H4 (cell line): ENCODE measurements at places on chromosomes 5 and 9. TPM values are rescaled to one million over a fixed set of nuclear protein-coding genes. Genes with fewer than 3 reads are reported as not detected.
A peak's percentile ranks its signal among the peaks of the same experiment; 100 is the strongest.

- no peak for DNase-seq
Measured at GRCh38 chr9:122822938-122823337, 5.5 kb downstream of the PDCL start.

DNA sequence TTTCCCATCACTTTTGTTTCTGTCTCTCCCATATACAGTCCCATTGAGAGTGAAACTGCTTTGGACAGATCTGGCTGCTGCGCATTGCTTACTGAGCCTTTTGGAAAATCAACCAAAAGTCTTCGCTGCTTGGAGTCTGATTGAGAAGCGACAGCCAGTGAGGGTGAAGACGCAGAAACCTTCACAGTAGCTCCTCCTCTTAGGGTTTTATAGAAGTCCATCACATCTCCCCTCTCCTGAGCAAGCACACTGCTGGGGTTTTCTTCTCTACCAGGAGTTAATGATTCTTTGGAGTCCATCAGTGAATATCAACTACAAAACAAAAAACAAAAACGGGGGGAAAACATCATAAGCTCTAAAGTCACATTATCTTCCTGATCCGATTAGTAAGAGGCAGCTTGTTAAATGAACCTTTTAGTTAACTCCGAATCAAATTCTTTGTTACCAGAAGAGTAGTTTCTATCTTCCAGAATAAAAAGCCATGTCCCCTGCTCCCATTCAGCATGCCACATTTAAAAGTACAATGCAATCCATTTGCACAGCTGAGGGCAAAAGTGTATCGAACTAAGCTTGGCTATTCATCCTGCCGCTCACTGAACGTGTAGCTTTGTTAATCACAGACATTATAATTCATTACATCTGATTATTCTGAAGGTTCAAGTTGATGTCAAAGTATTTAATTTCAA, 2.8 kb downstream of the NR3C1 start:
- DNase-seq, result peak; percentile 66

GRCh38 chr9:127968700-127969383, 11.9 kb downstream of the EEIG1 start:
- DNase-seq, result peak; percentile 54

DNA sequence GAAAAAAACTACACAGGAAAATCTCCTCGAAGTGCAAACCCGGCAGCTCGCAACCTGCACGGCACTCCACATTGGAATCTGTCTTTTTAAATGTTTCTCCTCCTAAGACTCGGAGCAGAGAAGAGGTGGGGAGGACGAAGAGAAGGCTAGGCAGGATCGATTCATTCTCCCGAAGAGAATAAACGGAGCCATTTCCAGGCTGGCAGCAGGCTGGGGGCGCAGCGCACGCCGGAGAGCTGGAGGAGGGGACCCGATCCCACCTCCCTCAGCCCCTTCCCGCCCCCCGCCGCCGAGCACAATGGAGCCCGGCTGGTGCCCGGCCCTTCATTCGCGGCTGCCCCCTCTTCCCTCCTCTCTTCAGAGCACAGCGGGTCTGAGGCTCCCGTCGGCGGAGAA, 628 bp downstream of the HOMER1 start:
- DNase-seq, result no peak

DNA sequence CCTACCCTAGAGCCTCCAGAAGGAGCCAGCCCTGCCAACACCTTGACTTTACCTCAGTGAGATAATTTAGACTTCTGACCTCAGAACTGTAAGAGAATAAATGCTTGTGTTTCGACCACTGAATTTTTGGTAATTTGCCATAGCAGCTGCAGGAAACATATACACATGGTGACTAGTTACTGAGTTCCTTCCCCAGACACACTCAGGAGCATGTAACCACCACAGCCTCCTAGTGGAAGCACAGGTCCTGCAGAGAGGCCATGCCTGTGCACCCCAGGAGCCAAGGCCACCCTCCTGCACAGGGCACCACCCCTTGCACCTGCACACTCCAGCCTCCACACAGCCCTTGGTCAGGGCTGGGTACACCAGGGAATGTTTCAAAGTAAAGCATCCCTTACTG, 7.6 kb upstream of the CAMSAP1 start:
- no peak for DNase-seq

DNA sequence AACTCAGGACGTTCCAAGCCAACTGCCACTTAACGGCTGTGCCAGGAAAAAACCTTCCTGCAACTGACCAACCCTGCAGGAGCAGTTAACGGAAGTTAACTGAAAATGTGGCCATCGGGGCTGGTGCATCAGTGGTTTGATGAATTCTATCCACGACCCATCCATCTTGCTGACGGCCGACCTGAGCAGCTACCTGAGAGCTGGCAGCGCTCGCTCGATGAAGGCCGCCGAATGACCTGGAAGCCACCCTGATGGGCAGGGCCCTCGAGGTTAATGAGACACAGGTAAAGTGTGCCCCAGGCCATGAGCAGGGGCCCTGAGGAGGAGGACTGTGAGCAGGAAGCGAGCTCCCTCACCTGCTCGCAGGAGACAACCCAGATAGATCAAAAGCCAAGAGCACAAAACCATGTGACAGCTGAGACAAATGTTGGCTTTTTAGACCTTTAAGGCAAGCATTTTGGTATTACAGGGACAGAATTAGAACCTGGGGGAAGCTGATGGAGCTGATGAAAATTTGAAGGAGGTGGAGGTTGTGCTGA, 35.3 kb upstream of the FLT4 start:
- DNase-seq, result no peak

GRCh38 chr9:122364783-122365150, 6.1 kb upstream of the PTGS1 start:
- DNase-seq, result no peak

DNA sequence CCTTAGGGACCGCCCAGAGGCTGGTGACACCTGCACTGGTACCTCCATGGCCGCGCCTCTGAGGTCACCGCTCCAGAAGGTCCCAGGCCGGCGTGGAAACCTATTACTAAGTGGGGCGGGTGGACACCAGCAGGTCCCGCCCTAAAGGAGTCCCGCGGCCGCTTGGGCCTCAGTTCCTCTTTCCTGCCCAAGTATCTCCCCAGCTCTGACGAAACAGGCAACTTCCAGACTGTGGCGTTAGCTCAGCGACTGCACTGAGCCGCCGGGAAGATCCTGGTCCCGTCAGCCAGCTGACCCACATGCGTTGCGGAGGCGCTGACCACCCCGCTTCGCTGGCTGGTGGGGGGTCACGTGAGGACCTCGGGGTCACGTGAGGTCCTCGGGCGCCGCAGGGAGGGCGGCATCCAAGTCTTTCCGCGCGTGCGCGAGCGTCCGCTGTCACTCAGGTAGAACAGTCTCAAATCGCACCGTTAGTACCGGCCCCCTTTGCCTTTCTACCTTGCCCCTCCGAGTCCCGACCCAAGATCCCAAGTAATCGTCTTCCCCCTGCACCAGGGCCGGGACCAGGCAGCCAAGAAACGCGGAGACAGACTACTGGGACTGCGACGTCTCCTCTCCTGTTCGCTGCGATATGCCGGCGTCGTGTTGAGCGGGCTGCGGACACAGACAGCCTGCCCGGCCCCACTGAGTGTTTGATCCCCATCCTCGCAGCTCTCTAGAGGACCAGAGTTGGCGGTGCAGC, 53.7 kb upstream of the KDM4C start:
- no peak for DNase-seq

The CSF1R gene
- total RNA-seq, result 0.02 TPM in 1 of 2 replicates, not detected in the other

The ADAMTSL1 gene
- 11.7 and 25.5 TPM in 2 replicates for total RNA-seq

The NUTM2F gene
- total RNA-seq, result not detected in 2 replicates
